ENCODE measurements at places on chromosomes 4 and X.

DNA sequence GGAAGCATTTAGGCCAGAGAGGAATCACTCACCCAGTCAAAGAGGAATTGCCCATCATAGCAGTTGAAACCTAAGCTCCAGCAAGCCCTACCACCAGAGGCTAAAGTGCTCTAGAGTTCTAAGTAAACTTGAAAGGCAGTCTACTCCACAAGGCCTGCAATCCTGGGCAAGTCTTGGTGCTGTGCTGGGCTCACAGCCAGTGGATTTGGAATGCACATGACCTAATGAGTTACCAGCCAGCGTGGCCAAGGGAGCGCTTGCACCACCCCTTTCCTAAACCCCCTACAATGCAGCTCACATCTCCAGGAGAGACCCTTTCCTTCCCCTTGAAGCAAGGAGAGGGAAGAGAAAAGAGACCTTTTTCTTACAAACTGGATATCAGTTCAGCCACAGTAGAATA lies 445.7 kb downstream of the GASK1B start:
- DNase-seq = no peak

DNA sequence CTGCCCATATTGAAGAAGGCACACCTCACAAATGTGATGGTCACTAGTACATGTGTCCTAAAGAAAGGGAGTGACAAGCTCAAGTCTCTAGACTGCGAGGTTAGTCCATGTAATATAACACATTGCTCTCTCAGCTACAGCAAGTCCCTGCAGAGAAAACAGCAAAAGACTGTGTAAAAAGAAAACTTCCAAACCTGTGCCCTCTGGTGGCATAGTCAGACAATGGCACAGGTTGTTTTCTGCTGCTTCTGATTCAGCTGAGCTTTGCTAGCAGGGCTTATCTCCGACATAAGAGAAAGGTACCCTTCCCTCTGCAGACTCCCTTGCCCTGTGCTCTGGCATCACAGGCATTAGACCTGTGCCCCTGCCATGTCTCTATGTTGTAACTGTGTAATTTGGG lies 1.4 kb upstream of the SERPINA7 start:
- DNase-seq = no peak

DNA sequence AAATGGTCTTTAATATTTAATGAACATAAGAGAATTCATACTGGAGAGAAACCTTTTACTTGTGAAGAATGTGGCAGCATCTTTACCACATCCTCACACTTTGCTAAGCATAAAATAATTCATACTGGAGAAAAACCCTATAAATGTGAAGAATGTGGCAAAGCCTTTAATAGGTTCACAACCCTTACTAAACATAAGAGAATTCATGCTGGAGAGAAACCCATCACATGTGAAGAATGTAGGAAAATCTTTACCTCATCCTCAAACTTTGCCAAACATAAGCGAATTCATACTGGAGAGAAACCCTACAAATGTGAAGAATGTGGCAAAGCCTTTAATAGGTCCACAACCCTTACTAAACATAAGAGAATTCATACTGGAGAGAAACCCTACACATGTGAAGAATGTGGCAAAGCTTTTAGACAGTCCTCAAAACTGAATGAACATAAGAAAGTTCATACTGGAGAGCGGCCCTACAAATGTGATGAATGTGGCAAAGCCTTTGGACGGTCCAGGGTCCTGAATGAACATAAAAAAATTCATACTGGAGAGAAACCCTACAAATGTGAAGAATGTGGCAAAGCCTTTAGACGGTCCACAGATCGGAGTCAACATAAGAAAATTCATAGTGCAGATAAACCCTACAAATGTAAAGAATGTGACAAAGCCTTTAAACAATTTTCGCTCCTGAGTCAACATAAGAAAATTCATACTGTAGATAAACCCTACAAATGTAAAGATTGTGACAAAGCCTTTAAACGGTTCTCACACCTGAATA lies 35.6 kb downstream of the ZNF141 start:
- DNase-seq = no peak

- DNase-seq = no peak
Measured at GRCh38 chr4:47462799-47463234, 685 bp downstream of the COMMD8 start.

DNA sequence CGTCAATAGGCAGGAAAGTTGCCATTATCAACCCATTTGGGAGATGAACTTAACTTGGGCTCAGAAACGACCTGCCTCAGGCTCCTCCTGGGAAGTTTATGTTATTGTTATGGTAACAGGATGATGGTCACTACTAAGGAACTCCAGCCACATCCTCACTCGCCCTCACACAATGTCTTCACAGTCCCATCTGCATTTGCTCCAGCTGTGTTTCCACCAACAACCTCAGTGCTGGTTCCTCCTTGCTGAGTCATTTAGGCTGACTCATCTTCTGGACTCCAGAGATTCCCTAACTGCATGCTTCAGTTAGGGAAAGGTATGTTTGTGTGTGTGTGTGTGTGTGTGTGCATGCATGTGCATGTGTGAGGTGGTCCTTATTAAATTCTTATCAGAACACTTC lies 293.4 kb upstream of the BOD1L1 start:
- no peak for DNase-seq

DNA sequence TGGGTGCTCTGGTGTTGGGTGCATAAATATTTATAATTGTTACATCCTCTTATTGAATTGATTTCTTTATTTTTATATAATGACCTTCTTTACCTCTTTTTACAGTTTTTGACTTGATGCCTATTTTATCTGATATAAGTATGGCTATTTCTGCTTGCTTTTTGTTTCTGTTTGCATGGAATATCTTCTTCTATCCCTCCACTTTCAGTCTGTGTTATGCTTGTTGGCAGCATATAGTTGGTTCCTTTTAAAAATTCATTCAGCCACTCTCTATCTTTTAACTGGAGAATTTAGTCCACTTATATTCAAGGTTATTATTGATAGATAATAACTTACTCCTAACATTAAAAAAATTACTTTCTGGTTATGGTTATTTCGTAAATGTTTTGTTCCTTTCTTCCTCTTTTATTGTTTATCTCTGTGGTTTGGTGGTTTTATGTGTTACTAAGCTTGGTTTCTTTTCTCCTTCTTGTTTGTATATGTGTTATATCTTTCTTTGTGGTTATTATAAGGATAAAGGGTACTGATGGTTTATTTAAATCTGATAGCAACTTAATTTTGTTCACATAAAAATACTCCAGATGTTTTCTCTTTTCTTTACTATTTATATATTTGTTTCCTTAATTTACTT lies 69.5 kb downstream of the IL15 start:
- no peak for DNase-seq

DNA sequence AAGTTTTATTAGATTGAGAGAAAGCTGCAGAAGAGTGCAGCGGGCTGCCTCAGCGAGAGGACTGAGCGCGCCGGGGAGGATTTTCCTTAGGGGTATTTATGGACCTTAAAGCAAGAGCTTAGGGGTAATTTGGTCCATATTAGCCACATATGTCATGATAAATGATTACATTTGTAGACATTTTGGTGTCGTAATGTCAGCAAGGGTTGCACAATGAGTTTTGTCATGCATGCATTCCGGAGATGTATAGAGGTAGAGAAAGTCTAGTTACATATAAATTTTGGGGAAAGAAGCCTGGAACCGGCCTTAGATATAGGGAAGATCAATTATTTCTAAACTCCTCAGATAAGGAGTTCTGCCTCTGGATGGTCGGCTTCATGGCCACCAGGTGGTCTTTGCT lies 10.0 kb downstream of the MGST2 start:
- DNase-seq = no peak

- DNase-seq = no peak
Measured at GRCh38 chr4:132981611-132982010, 167.5 kb upstream of the PCDH10 start.

GRCh38 chr4:157115613-157116335 lies 39.8 kb downstream of the GLRB start:
- DNase-seq = no peak

DNA sequence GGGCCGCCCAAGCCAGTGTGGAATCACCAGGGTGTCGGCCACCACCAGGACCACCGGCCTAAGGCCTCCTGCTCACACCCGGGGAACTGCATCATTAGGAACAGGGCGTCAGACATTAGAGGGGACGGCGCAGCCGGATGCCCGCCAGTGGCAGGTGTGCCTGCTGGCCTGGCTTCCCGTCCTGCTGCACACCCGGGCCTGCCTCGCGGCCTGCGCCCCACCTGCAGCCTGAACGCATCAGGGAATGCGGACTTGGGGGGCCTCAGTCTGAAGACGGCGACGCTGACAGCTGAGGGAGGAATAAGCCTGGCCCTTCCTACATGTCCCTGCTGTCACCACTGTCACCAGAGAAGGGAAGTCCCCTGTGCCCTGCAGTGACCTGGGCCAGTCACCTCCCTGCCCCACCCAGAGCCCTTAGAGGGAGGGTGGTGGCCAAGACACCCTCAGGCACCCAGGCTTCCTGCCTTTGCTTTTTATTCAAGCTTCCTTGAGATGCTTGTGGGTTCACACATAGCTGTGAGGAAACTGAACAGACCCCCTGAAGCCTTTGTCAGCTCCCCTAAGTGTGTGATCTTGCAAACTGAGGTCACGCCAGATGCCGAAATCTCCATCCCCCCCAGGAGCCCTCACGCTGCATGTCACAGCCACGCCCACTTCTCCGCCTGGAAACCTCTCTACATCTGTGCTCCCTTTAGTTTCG lies 3.2 kb downstream of the DGKQ start:
- DNase-seq = no peak

DNA sequence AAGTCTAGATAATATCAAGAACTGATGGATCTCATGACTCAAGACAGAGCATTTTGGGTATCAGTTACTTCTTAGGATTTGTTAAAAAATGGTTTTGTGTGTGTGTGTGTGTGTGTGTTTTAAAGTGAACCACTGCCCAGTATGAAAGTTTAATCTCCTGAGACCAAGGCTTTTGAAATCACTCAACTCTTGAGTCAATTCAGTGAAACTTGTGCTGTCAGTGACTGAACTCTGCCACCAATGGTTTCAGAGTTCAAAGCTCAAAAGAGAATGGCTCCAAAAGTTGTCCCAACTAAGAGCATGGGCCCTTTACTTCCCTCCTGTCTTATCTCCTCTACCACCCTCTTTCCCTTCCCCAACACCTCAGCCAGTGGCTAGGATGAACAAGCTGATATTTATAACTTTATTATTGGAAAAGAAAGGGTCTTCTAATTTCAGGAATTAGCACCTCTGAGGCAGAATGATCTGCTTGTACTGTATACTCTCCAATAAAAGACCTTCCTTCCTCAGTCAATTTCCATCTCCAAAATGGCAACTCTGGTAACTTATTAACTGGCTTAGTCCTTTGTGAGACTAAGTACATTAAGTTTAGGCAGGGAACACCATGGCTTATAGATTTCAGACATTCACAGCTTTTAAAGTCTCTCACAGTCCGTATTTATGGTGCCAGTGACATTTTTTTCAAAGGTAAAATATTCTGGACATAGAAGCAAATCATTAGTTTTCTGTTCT lies 152.2 kb downstream of the REPS2 start:
- no peak for DNase-seq

- no peak for DNase-seq
Measured at GRCh38 chrX:150712619-150713018, 19.4 kb downstream of the MTMR1 start.

GRCh38 chr4:177016541-177017141 lies 223.9 kb upstream of the VEGFC start:
- DNase-seq = no peak

GRCh38 chrX:33252306-33252825 lies 41.0 kb upstream of the DMD start:
- DNase-seq = no peak

GRCh38 chr4:67674098-67674497 lies 26.9 kb downstream of the UBA6 start:
- no peak for DNase-seq

DNA sequence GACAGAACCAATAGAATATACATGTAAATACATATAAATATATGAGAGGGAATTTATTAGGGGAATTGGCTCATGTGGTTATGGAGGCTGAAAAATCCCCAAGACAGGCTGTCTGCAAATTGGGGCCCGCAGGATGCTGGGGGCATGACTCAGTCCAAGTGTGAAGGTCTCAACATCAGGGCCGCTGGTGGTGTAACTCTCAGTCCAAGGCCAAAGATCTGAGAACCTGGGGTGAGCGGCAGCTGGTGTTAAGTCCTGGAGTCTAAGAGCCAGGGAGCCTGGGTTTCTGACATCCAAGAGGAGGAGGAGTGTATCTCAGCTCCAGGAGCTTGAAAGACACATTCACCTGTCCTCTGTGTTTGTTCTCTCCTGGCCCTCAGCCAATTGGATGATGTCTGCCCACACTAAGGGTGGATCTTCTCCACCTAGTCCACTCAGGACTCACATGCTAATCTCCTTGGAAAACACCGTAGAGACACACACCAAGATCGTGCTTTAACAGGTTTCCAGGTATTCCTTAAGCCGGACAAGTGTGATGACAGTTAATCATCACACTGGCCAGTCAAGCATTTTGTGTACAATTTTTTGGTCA lies 28.9 kb downstream of the TIGD2 start:
- DNase-seq = no peak

- no peak for DNase-seq
Measured at GRCh38 chr4:23039818-23040217, 347.1 kb downstream of the GBA3 start.

GRCh38 chr4:78343682-78344081 lies 207.9 kb upstream of the ANXA3 start:
- no peak for DNase-seq

DNA sequence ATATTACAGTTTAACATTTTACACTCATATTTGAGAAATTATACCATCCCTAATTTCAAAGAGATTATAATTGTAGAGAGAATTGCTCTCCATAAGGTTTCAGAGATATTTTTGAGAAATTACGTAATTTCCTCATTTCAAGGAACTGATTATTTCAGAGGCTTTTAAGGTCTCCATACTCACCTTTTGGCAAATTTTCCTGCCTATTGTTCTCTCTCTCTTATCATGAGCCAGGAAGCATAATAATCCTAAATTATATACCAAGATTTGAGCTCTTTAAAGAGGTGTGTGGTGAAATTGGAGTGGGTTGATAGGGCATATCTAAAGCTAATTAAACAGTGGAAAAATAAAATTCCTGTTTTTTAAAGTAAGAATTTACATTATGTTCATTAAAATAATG lies 248.9 kb upstream of the FTHL17 start:
- DNase-seq = no peak

DNA sequence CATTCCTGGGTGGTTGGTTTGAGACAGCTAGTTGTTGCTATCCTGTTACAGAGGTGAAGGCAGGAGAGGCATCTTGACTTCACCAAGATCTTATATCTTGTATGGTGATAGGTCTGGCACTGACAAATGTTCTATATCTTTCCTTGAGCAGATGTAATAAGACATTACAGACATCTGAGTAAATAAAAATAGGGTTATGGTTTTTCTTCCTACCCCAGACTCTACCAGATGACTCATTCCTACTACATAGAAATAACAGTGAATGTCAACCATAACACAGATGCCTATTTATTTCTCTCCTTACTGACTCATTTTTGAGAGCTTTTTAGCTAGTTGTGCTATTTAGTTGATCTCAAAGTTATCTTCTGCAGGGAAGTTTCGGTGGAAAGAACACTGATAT lies 21.9 kb downstream of the HNRNPH2 start:
- DNase-seq = no peak

DNA sequence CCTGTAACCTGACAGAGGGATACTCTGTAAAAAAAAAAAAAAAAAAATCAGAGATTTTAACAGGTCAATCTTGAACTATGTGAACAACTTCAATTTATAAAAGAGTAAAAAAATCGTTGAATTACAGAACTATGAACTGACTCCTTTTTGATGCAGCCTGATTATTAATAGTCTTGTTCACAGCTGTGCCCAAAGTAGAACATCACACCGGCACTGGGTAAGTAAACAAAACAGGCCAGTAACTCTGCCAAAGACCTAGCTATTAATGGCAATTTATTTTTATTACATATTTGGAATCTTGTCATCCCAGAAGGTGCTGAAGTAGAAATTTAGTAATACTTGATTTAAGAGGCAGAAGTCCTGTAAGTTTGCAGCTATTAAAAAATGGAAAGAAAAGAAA lies 31.4 kb downstream of the CPE start:
- no peak for DNase-seq
